Lung (tissue), 17 donors: ENCODE measurements at places on chromosomes 16 and 17.

DNA sequence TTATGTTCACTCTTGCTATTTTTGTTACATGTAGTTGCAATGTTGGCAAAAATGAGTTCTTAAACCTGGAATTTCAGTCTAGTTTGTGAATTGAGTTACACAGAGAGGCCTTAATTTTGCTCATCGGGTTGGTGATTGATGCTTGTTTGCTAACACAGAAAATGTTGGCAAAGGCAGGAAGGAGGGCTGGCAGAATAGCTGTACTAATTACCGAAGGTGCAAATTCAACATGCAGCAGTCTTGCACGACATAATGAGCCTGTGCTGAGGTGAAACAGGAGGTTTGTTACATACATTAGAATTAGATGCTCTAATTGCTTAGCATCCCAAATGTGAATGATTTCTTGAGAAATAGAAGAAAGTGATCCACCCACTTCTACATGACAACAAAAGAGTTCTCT lies 475.0 kb upstream of the TOM1L1 start:
- DNase-seq: no peak

- no peak for DNase-seq
These were observed 59.0 kb downstream of the SPACA3 start for GRCh38 chr17:33050611-33051140.

GRCh38 chr17:10018461-10018891 lies 113.4 kb upstream of the RCVRN start:
- DNase-seq: peak; percentile 34

- no peak for DNase-seq
These were observed 272.4 kb downstream of the CBLN1 start for GRCh38 chr16:49009204-49009603.

GRCh38 chr17:71613996-71614395 lies 506.8 kb upstream of the SOX9 start:
- DNase-seq: no peak

GRCh38 chr16:31868691-31869167 lies 4.9 kb upstream of the ZNF267 start:
- peak; percentile 84 for DNase-seq

- DNase-seq: no peak
These were observed 38.3 kb downstream of the REXO5 start for GRCh38 chr16:20844588-20844987.

GRCh38 chr17:47982091-47982617 lies 11.2 kb downstream of the CDK5RAP3 start:
- no peak for DNase-seq

- DNase-seq: peak; percentile 37
These were observed 23.0 kb upstream of the TMEM132E start for GRCh38 chr17:34556384-34556783.

DNA sequence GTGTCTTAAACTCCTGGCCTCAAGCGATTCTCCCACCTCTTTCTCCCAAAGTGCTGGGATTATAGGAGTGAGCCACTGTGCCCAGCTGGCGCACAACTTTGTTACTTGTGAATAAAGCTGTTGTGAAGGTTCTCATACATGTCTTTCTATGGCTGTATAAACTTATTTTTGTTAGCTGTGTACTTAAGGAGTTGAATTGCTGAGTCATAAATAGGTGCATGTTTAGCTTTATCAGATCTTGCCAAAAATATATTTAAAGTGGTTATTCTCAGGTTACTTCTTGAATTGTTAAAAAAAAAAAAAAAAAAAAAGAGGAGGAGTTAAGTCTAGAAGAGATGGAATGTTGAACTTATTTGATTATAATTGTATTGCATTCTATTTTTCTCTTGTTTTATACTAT lies 47.6 kb upstream of the IRX3 start:
- DNase-seq: peak; percentile 4
